ENCODE measurements at places on chromosomes 7 and 10.

DNA sequence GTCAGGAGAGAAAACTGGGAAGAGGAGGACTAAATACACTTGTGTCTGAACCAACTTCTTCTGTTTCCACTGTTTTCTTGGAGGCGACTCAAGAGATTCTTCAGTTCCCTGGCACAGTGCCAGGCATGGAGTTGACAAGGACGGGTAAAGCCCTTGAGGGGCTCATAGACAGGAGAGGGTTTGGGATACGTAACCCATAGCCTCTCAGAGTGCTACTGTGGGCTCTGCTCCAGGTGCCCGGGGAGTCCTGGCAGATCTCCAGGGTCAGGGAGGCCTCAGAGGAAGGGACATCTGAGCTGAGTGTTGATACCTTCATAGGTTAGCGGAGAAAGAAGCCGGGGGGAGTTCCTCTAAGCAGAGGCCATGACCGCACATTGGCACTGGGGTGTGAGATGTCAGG lies 42.0 kb downstream of the GALNT17 start:
- DNase-seq, result no peak

GRCh38 chr7:107949443-107949935 lies 53.5 kb downstream of the LAMB1 start:
- no peak for DNase-seq

DNA sequence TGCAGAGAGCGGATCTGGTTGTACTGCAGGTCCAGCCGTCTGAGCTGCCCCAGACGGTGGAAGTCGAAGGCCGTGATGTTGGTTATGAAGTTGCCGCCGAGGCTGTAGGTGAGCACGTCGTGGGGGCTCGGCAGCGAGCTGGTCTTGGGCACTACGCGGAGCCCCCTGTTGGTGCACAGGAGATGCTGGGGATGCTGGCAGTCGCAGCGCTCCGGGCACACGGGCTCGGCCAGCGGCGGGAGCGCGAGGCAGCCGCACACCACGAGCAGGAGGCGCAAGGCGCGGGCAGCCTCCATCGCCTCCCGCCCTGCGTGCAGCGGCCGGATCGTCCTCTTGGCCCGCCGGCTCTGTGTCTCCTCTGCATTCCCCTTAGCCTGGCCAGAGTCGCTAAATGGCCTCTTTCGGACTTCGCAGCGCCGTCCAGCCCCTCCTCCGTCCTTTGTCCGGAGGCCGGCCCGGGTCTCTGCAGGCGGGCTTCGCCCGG lies 337 bp downstream of the TRIL start:
- no peak for DNase-seq

- DNase-seq, result no peak
Observed at GRCh38 chr10:63256009-63256773, 123.1 kb downstream of the NRBF2 start.

DNA sequence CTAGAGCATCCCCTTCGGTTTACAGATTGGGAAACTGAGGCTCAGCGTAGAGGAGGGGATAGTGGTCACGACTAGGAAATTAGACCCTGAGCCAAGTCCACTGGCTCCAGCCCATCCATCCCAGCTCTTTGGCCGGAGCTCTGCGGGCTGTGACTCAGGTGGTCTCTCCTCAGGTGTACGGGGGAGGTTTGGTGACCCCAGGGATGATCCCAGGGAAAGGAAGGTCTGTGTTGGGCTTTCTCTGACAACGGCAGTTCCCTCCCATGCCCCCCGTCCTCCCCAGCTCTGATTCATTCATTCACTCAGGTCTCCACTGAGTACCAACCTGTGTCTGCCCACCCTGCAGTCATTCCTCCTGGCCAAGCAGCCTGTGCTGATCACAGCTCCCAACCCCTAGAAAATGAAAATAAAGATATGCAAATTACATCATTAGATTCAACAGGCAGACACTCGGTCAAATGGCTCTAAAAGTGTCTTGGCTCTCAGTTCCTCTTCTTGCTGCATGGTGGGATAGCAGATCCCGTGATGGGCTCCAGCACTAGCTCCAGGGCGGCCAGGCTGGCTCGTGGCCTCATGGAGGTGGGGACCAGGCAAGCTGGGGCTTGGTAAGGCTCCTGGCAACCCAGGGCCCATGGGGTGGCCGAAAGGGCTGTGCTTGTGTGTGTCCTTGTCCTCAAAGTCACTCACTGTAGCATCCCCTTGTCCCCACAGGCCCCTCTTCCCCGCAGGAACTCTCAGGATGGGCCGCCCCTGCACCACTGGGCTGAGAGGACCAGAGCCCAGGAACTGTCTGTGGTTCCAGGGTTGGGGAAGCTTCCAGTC lies 37.8 kb downstream of the CLRN3 start:
- DNase-seq, result no peak
